ENCODE measurements at places on chromosomes 2 and 18.
A peak's percentile ranks its signal among the peaks of the same experiment; 100 is the strongest.

- DNase-seq, result no peak
These were observed 33.0 kb upstream of the KIF5C start for GRCh38 chr2:148842050-148842449.

DNA sequence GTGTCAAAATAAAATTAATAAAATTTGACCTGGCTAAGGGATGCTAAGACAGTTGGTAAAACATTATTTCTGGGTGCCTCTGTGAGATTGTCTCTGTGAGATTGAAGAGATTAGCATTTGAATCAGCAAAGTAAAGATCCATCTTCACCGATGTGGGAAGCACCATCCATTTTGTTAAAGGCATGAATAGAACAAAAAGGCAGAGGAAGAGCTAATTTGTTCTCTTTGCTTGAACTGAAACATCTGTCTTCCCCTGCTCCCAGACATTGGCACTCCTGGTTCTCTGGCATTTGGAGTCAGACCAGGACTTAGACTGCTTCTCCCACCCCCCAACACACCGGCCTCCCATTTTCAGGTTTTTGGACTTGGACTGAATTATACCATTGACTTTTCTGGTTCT is 603.8 kb upstream of the LINC00305 start:
- no peak for DNase-seq

- DNase-seq, result no peak
These were observed 13.2 kb upstream of the REG1B start for GRCh38 chr2:79101024-79101423.

DNA sequence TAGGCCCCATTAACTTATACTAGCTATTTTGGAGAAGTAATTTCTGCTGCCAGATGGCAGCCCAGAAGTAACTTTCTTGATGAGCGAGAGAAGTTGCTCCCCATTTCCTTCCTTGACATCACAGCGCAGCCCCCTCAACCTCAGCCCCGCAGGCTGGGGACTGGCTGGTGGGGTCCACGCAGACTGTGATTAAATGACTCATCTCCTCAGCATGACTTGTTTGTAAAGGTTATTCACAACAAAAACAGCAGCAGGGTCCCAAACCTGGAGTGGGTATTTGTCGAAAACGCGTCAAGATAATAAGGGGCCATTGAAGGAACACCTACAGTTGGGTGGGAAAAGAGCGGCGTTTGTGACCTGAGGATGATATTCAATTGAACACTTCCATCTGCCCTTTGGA is 120.6 kb downstream of the TXNL1 start:
- DNase-seq, result no peak

DNA sequence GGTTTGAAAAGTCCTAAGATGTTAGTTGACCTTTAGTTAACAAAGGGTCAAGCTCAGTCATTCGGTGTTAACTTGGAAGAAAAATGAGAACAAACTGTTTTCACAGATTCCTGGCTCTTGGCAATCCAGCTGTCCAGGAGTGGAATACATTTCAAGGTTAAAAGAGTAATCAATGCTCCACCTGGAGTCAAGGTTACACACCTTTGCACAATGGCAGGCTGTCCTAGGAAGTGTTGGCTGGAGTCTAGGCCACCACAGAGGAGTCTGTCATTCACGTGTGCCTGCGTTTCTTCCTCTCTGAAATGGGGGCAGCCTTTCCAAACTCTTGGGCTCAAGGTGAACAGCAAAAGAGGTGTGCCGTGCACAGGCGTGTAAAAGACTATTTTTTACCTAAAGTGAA is 6.3 kb upstream of the ID2 start:
- no peak for DNase-seq

DNA sequence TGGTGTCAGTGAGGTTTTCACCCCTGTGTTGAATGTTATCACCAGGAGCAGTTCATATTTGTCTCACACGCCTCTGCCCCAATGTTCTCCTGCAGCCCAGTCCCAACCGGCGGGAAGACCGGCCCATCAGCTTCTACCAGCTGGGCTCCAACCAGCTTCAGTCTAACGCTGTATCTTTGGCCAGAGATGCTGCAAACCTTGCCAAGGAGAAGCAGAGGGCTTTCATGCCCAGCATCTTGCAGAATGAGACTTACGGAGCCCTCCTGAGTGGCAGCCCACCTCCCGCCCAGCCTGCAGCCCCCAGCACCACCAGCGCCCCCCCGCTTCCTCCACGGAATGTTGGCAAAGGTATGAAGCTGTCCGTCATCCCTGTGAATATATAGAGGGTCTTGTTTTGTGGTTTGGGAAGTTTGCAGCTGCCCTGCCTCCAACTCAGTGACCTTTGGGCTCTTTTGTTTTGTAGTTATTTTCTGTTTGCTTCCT is 35.1 kb downstream of the ITGB1BP1 start:
- DNase-seq, result no peak

DNA sequence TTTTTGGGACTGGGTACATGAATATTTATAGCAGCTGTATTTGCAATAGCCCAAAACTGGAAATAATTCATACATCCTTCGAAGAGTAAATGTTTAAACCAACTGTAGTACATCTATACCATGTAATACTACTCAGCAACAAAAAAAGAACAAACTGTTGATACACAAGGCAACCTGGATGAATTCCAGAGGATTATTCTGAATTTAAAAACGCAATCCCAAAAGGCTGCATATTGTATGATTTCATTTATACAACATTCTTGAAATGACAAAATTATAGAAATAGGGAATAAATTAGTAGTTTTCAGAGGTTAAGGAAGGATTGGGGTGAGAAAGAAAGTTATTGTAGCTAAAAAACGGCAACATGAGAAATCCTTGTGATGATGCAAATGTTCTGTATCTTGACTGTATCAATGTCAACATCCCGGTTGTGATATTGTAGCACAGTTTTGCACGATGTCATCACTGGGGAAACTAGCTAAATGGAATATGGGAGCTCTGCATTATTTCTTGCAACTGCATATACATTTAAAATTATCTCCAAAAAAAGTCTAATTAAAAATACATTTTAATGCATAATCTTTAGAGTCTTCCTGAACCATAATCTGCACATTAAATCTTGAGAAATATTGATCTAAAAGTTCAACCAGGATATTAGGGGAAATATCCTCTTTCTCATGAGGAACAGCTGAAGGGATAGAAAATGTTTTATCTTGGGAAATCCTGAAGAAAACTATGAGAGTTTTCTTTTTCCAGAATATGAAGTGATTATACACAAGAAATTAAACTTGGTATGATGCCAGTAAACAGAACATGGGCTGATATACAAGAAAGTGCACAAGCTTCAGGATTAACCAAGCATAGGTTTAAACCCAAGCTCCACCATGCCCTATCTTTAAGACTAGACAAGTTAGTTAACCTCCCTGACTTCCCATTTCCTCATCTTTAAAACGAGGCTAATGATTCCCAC is 21.9 kb downstream of the EVA1A start:
- no peak for DNase-seq

DNA sequence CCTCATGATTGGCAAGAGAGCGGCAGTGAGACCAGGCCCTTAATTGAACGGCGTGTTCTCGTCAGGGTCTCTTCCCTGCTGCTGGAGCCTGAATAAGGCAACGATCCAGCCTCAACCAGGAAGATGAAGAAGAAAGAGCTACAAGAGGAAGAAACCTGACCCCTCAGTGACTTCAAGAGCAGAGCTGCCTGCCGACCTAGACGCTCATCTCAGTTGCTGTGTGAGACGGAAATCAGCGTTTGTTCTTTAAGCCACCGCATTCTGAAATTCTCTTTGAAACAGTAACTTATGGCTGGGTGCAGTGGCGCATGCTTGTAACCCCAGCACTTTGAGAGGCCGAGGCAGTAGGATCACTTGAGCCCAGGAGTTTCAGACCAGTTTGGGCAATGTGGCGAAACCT is 29.6 kb upstream of the KCNG3 start:
- DNase-seq, result no peak

- no peak for DNase-seq
These were observed 201.9 kb upstream of the NT5C1B start for GRCh38 chr2:18791172-18791797.

- no peak for DNase-seq
These were observed 11.6 kb downstream of the CD28 start for GRCh38 chr2:203718087-203718486.

DNA sequence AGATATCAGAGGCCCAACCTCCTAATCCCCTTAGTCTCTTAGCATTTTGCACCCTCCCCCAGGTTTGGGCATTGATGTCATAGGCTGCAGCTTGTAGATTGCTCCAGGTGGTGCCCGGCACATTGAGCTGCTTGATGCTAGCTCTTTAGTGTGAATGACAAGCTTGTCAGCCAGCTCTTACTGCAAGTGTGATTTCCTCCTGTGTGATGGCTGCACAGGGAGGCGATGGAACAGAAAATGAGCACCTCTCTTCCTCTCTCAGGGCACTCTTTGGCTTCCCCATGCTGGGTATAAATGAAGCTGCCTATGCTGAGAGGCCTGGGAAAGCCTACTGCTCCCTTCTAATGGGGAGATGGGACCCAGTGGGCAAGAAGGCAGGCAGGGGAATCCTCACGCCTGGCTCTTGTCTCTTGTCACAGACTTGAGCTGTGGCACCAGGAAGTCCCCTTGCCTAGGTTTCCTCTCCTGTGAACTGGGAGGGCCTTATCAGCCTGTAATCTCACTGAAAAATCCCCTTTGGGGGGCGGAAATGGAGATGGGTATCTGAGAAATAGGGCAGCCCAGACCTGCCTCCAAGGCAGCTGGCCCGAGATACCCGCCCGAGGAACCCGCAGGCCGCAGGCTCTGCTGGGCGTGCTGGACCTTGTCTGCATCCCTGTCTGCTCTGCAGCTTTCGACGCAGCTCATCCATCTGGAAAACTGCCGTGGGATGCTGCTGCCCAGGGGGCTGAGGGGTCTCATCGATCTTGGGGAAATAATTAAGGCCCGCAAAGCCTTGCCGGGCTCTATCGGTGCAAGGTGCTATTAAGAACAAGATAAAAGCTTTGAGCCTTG is 163.5 kb upstream of the CXCR4 start:
- no peak for DNase-seq

- peak; percentile 20 for DNase-seq
These were observed 66.8 kb upstream of the DNER start for GRCh38 chr2:229780856-229781773.
